Caki2 (cell line): ENCODE measurements at places on chromosomes 6 and 20. TPM values are rescaled to one million over a fixed set of nuclear protein-coding genes. Genes with fewer than 3 reads are reported as not detected.

GRCh38 chr6:119350952-119351372 is 1.4 kb upstream of the MAN1A1 start:
- peak; percentile 3 for DNase-seq

- DNase-seq = no peak
Measured at GRCh38 chr20:33840160-33840559, 29.0 kb downstream of the CHMP4B start.

GRCh38 chr6:120077489-120077888 is 727.9 kb upstream of the MAN1A1 start:
- no peak for DNase-seq

- no peak for DNase-seq
Measured at GRCh38 chr6:4533576-4533975, 242.6 kb upstream of the CDYL start.

- no peak for DNase-seq
Measured at GRCh38 chr6:138416206-138416605, 12.2 kb downstream of the HEBP2 start.

GRCh38 chr20:2084703-2085102 is 16.9 kb upstream of the STK35 start:
- no peak for DNase-seq

DNA sequence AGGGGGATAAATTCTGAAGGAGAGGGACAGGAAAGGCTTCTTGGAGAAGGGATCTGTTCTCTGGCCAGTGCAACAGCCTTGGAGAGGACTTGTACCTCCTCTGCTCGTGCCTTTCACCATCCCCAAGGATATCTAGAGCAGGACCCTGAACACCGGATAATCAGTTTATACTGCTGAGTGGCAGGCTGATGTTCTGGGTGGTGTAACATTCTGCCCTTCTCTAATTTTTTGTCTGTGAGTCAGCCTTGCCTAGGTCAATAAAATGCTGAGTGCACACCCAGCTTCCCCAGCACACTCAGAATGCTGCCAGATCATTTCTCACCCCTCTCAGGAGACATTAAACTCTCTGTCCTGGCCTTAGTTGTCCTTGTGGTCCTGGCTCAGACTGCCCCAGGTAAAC is at the start of gene DEFB115:
Gene DEFB115 (plus strand): TSS at position 301 of the 400 bp plus-strand sequence. CDS start 0 bp downstream, at position 301.
- no peak for DNase-seq

DNA sequence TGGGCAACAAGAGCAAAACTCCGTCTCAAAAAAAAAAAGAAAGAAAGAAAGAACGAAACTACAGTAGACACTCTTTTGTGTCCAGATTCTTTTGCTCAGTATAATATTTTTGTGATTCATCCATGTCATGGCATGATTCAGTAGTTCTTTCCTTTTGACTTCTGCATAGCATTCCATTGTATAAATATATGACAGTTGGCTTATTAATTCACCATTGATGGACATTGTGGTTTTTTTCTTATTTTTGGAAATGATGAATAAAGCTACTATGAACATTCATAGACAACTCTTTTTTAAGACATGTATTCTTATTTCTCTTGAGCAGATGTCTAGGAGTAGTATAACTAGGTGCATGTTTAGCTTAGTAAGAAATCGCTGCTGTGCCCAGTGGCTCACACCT is 10.3 kb upstream of the IER3 start:
- no peak for DNase-seq

- DNase-seq = peak; percentile 87
Measured at GRCh38 chr20:38764567-38765318, 16.5 kb downstream of the ACTR5 start.

- DNase-seq = no peak
Measured at GRCh38 chr6:51494342-51494741, 593.1 kb downstream of the PKHD1 start.

GRCh38 chr6:69980624-69981023 is 114.3 kb downstream of the COL19A1 start:
- no peak for DNase-seq

GRCh38 chr6:2636672-2637071 is 114.0 kb downstream of the MYLK4 start:
- no peak for DNase-seq

DNA sequence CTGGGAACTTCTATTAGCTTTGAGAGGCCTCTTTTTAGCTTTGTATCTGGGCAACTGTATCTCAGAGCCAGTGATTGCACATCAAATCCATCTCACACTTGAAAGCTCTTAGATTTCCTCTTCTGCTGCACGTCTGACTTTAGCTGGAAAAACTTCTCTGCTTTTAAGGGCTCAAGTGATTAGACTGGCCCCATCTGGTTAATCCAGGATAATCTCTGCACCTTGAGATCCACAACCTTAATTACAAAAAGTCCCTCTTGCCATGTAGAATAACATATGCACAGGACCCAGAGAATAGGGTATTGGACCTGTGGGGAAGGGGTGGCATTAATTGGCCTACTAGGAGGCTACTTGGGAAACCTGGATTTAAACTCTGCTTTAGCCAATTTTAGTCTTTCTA is 24.2 kb downstream of the KLHL31 start:
- DNase-seq = no peak

- peak; percentile 2 for DNase-seq
Measured at GRCh38 chr6:133241086-133241900, at the start of gene EYA4. EYA4 (plus strand) TSS chr6:133241357; CDS start chr6:133274781, 33,424 bp downstream.

DNA sequence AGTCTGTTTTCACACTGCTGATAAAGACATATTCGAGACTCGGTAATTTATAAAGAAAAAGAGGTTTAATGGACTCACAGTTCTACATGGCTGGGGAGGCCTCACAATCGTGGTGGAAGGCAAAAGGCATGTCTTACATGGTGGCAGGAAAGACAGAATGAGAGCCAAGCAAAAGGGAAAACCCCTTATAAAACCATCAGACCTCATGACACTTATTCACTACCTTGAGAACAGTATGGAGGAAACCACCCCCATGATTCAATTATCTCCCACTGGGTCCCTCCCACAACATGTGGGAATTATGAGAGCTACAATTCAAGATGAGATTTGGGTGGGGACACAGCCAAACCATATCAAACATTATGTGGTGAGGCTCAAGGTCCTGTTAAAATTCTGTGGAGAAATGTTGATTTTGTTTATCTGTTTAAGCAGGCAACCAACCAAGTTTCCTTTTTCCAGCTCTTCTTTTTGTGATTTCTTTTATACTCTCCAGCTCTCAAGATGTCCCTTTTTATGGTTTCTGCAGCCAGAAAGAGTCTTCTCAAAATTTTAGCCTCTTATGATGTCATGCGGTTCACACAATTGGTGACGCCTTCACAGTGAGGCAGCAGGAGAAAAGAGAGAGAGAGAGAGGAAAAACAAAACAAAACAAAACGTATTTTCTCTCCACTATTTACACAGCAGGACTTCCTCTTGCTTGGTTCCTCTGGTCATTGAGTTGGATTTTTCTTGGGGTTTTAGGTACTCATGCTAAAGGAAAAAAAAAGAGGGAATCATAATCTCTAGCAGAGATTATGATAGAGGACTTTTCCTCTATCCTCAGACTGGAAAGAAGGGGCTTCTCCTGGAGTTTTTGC is 18.0 kb downstream of the AIG1 start:
- no peak for DNase-seq

- no peak for DNase-seq
Measured at GRCh38 chr20:51906679-51907078, 104.4 kb upstream of the SALL4 start.

DNA sequence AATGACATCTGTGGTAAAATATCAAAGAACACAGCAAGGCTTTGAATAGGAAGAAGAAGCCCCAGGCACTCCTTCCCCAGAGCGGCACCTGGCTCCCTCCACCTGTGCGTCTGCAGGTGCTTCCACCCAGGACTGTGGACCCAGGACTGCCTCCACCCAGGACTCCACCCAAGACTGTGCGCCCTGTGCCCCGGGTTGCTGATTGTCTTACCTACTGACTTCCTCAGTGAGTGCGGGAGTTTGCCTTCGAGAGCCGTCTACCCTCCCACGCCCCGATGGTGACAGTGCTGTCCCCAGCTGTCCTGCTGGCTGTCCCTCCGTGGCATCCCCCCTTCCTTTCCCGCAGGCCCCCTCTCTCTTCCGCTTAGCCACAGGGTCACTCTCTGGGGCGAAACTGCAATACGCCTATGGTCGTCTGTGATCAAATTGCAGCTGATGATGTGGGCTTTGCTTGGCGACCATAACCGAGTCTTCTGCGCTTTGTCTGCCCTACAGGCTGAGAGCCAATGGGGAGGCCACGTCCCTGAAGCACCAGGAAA is 52.1 kb downstream of the IRF4 start:
- DNase-seq = no peak

DNA sequence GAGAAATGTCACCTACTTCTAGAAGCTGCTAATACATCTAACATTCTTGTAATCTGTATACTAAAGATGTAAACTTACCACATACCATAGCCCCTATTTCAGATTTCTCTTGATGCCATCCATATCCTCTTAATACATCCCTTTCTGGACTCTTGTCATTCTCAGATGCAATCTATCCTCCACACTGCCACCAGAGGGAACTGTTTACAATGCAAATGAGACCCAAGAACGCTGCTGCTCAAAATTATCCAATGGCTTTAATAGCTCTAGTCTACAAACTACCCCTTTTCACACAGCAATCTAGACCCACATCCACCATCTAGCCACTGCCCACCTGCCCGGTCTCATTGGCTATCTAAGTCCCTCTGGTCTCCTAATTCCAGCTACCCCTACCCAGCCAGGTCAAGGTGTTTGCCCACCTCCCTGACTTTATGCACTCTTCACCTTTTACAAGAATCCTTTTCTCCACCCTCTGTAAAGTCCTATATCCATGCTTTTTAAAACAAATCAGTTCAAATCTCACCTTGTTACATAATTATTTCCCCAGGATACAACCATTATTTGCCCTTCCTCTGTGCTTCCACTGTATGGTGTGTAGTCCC is 14.8 kb downstream of the FAXC start:
- DNase-seq = peak; percentile 51

GRCh38 chr6:170086639-170087420 is 204.0 kb downstream of the DLL1 start:
- DNase-seq = no peak

DNA sequence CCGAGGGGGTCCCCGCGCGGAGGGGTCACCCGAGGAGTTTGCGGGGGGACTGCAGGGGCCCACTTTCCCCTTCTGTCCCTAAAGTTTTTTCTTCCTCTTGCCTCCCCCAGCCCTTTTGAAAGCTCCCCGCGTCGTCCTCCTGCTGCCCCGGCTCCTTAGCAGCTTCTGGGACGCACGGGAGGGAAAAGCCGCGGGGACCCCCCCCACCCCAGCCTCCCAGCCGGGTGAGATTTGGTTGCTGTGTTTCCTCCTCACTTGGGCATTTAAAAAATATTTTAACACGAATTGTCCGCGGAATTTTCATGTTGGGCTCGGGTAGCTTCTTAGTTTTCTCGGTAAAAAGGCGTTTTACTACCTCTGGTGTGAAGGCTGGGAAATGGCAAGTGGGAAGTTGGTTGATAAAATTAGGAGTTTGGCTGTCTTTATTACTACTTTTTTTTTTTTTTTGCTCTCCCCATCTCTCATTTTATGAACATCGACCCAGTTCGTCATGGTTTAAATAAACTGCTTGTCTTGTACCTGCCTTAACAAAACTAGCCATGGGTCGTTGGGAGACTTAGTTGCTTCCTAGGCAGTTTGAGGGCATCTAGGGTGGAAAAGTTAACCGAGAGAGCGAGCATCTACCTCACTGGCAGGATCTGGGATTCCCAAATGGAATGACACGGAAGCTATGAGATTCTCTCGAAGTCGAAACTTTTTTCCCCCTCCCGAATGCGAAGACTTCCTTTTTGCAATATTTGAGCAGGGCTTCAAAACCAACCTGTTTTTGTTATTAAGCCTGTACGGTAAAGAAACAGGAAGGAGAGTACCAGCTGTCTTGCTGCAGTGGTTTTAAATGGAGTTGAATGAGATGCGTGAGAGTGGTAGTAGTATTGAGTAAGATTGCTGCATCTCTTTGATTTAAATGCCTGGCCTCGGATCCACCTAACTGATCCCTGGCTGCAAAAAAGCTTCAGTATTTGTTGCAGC is 868 bp downstream of the NCOA3 start:
- peak; percentile 54 for DNase-seq

DNA sequence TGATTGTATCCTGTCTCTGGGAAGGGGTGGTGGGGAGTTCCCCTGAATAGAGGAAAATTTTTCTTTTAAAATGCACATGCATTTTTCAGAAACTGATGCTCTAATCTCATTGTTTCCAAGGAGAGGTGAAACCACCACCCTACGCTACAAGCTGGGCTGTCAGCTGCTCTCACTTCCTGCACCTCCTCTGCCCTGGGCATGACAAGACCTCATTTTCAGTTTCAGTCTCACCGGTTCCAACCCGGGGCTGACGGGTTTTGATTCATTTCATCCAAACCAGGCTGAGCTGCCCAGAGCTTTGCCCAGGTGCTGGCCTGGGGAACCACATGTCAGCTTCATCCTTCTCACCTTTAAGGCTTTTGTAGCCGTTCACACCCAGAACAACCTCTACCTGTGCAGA is 99.7 kb downstream of the EYA2 start:
- no peak for DNase-seq

GRCh38 chr6:106370639-106371038 is 10.1 kb downstream of the CRYBG1 start:
- DNase-seq = no peak

- DNase-seq = no peak
Measured at GRCh38 chr6:5162355-5162754, 77.2 kb downstream of the PPP1R3G start.

GRCh38 chr6:132205946-132206345 is 195.3 kb downstream of the MOXD1 start:
- DNase-seq = peak; percentile 74

GRCh38 chr20:6976106-6976900 is 208.8 kb downstream of the BMP2 start:
- DNase-seq = peak; percentile 74

- DNase-seq = no peak
Measured at GRCh38 chr6:34529665-34530327, 26.3 kb downstream of the SPDEF start.

DNA sequence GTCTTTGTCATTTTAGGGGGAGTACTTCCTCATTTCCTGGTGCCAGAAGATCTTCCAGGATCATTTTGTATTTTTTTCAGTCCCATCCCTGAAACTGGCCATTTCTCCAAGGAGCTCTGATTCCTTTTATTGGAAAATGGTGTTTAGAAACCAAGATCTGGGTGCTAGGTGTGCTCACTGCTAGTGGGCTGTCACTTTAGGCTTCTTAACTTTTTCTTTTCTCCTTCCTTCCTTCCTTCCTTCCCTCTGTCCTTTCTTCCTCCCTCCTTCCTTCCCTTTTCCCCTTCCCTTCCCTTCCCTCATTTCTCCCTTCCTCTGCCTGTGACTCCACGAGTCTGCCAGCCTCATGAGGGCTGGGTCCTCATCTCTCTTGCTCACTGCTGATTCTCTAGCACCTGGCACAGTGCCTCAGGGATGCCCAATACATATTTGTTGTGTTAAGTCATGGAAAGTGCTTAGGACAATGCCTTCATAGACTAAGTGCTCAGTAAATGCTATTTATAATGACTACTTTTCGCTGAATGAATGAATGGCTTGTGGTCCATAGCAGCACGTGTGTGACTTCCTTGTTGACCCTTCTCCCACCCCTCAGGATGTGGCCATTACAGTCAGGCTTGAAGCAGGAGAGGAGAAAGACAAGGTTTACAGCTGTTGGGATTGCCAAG is 36.9 kb downstream of the APCDD1L start:
- DNase-seq = no peak

Gene CLVS2
- total RNA-seq = not detected in 2 replicates

Gene SIRPB2
- not detected in 2 replicates for total RNA-seq

Gene C20orf144
- total RNA-seq = 0.44 TPM in 1 of 2 replicates, not detected in the other

Gene PROKR2
- not detected in 2 replicates for total RNA-seq

Gene SGK2
- 40.6 and 45.5 TPM in 2 replicates for total RNA-seq

Gene APOM
- total RNA-seq = 9.2 TPM in 1 of 2 replicates, not detected in the other

Gene COL12A1
- 6.2 and 6.7 TPM in 2 replicates for total RNA-seq

Gene NRN1
- total RNA-seq = not detected in 2 replicates

Gene KCNK17
- total RNA-seq = not detected in 2 replicates

Gene PRSS35
- total RNA-seq = 0.09 and 0.34 TPM in 2 replicates

Gene ADGRF1
- 52.7 and 53.6 TPM in 2 replicates for total RNA-seq

Gene PPP1R14C
- total RNA-seq = 14.6 and 28.8 TPM in 2 replicates
